ENCODE measurements at places on chromosomes 6 and 20.

- no peak for DNase-seq
Measured at GRCh38 chr6:15399641-15400470, 154.0 kb downstream of the JARID2 start.

GRCh38 chr6:129340983-129341382 lies 369.0 kb downstream of the ARHGAP18 start:
- DNase-seq, result no peak

DNA sequence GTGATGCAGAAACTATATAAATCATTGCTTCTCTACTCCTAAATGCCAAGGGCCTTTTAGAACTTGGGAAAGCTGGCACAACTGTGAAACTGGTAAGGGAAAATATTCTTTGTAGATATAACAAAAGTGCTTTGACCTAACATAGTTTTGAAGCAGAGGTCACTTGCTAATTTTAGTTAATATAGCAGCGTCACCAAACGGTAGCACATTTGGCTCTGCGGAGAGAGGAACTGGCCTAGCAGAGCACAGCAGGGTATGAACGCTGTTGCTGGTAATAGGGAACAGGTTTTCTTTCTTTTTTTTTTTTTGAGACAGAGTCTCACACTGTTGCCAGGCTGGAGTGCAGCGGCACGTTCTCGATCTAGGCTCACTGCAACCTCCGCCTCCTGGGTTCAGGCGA lies 67.4 kb downstream of the ECT2L start:
- DNase-seq, result no peak

- no peak for DNase-seq
Measured at GRCh38 chr20:18077157-18077556, 19.4 kb upstream of the OVOL2 start.

- DNase-seq, result no peak
Measured at GRCh38 chr6:167842457-167842856, 15.7 kb downstream of the AFDN start.

DNA sequence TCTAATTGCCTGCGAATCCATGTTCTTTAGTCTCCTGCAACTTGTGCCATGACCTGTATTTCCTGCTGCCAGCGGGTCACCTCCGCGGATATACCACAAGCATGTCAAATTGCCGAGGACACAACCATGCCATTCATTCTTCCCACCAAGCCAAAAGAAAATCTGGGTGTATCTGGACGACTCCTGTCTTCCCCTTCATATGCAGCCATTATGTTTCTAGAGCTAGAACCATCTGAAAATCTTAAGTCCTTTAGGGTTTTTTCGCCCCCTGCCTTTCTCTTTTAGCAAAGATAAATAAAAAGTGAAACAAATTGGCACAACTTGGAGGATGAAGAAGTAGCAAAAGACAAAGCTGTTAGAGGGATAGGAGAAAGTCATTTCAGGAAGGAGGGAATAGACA lies 242.6 kb downstream of the ARID1B start:
- DNase-seq, result no peak

DNA sequence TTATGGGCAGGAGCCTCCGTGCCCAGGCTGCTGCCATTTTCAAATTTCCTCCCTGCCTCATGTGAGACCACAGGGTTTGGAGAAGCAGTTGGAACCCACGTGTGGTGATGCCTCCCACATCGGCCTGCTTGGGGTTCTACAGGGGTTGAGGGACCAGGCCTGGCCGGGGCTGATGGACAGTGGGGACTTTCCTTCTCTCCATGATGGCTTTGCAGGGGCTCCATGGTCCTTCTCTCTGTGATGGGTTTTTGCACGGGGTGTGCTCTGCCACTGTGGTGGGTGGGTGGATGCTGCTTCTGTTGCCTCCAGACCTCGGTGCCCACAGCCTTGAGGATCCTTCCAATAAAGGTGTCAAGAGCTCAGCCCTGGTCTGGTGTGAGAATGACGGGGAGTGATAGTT lies 54.4 kb downstream of the ADNP start:
- no peak for DNase-seq

GRCh38 chr6:78910591-78911171 lies 43.3 kb downstream of the IRAK1BP1 start:
- DNase-seq, result no peak

- no peak for DNase-seq
Measured at GRCh38 chr6:29696147-29697125, 15.5 kb upstream of the ZFP57 start.

DNA sequence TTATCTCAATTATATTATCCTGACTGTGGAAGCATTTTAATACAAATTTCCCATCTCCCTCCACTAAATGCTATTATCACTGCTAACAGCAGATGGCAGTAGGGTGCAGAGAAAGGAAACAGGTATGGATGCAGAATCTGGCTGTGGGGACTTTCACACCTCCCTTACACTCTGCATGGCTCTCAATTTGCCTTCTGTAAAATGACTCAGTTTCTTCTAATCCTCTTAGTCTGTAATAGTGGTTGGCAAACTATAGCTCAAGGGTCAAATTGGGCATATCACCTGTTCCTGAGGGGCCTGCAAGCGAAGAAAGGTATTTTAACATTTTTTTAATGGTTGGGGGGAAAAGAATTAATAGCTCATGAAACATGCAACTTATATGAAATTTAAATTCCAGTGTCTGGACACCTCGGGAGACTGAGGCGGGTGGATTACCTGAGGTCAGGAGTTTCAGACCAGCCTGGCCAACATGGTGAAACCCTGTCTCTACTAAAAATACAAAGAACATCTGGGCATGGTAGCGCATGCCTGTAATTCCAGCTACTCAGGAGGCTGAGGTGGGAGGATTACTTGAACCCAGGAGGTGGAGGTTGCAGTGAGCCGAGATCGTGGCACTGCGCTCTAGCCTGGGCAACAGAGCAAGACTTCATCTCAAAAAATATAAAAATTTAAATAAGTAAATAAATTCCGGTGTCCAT lies 83.5 kb downstream of the ZMYND8 start:
- no peak for DNase-seq

DNA sequence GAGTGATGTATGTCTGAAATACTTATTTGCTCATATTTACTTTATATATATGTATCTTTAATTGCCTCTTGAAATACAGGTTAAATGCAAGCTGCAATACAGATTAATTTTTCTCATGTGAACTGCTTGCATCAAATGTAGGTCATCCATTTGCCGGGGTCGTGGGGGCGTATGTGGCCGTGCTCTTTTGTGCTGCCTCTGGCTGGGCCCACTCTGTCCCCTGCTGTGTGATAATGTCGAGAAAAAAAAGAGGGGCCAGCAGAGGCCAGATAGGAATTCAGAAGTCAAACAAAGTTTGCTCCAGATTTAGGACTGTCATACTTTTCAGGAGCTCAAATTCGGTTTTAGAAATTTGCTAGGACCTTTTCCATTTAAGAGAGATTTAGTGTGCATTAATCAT lies 459.6 kb upstream of the SOX4 start:
- DNase-seq, result no peak

GRCh38 chr6:32167154-32167760 lies 2.9 kb downstream of the EGFL8 start:
- no peak for DNase-seq

- DNase-seq, result no peak
Measured at GRCh38 chr6:129959358-129959930, 58.9 kb upstream of the L3MBTL3 start.

DNA sequence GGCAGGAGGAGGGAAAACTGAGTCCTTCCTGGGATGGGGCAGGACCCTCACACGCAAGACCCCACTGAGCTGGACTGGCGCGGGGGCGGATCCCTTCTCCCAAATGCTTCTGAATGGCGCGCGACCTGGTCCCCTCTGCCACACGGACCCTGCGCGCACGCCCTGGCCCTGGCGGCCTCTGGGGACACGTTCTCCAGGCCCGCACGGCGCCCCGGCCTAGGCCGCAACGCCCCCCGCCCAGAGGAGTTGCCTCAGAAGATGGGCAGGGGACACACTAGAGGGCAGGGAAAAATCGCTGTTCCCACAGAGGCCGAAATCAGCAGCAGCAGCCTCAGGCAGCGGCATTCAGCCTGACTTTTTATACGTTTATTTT lies 45.2 kb upstream of the OSTM1 start:
- no peak for DNase-seq

- DNase-seq, result no peak
Measured at GRCh38 chr6:82144007-82144851, 103.3 kb downstream of the IBTK start.

DNA sequence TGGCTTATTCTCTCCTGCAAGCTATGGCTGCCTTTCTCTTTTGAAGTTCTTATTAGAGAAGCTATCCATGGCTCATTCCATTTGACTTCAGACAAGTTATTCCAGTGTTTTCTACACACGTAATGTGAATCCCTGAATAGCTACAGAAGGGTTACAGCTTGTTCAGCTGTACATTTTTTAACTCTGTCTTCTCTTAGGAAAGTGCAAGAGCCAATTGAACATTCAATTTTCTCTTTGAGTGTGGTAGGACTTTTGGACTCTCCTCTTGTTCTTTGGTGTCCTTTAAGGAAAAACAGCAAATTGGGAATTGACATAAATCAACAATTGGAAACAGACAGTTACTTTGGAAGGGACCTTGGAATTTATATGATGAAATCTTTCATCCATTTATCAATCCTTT lies 125.8 kb downstream of the EPM2A start:
- DNase-seq, result no peak

- no peak for DNase-seq
Measured at GRCh38 chr6:71602385-71603007, 283.9 kb upstream of the RIMS1 start.

DNA sequence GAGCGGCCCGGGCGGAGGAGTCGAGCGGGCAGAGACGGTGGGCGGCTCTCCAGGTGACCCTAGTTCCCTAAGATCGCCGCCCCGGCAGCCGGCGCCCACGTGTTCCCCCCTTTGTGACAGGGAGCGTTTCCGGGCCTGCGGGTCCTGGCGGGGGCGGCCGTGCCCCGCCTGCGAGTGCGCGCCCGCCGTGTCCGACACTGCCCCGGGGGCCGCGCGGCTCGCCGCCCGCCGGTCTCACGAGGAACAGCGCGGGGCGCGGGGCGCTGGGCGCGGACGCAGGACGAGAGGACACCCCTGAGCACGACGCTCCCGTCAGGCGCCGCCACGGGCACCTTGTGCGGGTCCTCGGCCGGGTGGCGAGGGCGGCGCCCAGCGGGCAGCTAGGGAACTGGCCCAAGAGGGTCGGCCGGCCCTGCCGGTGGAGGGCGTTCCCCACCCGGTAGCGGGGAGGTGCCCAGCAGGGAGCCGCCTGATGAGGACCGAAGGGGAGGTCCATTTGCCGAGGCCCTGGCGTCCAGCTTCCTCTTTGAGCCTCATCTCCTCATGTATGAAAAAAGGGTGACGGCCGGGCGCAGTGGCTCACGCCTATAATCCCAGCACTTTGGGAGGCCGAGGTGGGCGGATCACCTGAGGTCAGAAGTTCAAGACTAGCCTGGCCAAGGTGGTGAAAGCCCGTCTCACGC lies at the start of gene VARS1:
VARS1 (minus strand) TSS at position 137 of the 683 bp plus-strand sequence. CDS start 535 bp downstream, outside the sequence.
- peak; percentile 42 for DNase-seq

GRCh38 chr6:138596126-138596525 lies 96.8 kb upstream of the NHSL1 start:
- DNase-seq, result no peak

DNA sequence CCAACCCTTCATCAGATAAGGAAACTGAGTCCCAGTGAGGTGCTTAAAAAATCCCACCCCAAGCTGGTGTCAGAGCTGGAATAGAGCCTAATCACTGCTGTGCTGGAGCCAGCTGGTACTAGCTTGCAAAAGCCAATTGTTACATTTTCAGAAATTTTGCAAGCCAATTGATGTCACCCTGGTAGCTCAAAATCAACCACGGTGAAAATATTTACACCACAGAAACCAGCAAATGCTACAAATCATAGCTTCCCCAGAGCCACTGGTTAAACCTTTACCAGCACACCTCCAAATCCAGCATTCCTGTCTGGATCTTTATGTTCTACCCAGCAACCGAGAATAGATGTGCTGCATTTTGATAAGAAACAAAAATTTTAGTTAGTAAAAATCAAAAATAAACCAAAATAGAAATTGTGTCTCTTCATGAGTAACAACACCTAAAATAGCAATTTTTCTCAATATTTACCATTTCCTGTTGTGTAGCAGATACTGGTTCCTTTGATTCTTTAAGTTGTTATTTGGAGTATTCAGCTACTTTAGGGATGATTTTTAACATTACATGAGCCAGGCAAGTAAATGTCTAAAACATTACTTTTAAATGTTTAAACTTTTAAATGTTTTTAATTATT lies 7.2 kb upstream of the LCA5 start:
- DNase-seq, result no peak

- DNase-seq, result no peak
Measured at GRCh38 chr6:82957171-82957867, 108.3 kb downstream of the UBE3D start.

DNA sequence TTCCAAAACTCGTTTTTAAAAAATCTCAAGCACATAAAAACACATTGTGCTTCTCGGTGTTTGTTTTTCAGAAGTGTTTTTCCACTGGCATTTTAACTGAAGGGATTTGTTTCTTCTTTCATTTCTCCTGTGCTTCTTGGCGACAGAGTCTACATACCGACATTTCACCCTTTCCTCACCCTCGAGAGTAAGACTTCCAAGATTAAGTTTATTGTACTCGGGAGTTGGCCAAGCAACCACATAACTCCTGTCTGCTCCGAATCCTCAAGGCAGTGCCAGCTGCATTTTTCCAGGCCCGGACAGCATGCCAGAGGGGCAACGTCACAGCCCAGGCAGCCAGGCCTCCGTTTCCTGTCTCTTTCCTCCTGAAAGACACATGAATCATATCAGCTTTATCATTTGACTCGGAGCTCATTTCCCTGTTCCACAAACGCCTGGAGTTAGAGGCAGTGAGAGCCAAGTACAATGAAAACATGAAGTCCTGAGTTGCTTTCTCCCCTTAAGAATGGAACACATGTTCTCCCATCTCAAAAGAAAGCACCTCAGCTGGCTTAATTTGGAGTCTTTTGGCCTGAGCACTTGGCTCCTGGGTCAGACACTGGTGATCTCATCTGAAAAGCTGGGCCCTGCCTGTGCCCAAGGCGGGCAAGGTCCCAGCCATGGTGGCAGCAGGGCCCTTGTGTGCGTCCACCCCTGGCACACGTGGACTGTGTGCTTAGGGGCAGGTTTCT lies 23.2 kb upstream of the FAM50B start:
- DNase-seq, result no peak
